Esophagus squamous epithelium (tissue), 5 donors: ENCODE measurements at places on chromosomes 1 and 21.

- no peak for DNase-seq
Measured at GRCh38 chr1:242788771-242789170, 264.3 kb upstream of the PLD5 start.

DNA sequence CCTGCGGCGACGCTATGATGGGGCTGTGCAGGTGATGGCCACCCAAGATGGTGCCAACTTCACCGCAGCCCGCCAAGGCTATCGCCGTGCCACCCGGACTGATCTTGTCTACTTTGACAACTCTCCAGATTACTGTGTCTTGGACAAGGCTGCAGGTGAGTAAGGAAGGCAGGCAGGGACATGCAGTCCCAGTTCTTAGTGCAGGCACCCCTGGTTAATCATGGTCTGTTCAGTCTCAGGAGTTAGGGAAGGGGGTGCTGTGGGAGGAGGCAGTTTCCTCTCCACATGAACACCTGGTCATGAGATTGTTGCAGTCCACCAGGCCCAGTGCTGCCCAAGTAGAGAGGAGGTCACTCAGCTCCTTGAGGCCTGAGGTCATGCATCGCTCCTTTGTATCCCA is 8.5 kb downstream of the WNT2B start:
- DNase-seq = no peak

- no peak for DNase-seq
Measured at GRCh38 chr1:206951318-206952100, 5.2 kb upstream of the PIGR start.

- DNase-seq = no peak
Measured at GRCh38 chr1:18820791-18821641, 38.4 kb downstream of the TAS1R2 start.

DNA sequence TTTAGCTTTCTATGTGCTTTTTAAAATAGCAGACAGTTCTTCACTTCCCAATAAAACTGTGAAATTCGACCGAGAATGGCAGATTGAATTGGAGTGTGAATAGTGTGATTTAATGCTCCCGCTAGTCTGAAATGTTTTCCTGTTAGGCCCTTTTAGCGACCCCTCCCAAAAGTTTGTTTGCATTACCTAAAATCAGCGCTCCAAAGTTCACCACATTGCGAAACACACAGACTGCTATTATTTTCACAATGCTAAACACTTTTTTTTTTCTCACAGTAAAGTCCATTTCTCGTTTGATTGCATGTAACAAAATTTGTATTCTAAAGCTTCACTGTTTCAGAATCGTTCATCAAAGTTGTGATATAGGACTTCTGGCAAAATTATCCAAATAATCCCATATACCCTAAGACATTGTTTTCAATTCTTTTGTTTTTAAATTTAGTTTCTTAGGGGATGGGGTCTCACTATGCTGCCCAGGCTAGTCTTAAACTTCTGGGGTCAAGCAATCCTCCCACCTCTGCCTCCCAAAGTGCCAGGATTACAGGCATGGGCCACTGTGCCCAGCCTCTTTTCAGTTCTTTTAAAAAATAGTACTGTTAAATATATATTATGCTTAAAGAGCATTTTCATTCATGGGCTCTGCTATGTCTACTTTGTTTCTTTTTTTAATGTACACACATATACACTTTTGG is 76.5 kb upstream of the USH2A start:
- no peak for DNase-seq

DNA sequence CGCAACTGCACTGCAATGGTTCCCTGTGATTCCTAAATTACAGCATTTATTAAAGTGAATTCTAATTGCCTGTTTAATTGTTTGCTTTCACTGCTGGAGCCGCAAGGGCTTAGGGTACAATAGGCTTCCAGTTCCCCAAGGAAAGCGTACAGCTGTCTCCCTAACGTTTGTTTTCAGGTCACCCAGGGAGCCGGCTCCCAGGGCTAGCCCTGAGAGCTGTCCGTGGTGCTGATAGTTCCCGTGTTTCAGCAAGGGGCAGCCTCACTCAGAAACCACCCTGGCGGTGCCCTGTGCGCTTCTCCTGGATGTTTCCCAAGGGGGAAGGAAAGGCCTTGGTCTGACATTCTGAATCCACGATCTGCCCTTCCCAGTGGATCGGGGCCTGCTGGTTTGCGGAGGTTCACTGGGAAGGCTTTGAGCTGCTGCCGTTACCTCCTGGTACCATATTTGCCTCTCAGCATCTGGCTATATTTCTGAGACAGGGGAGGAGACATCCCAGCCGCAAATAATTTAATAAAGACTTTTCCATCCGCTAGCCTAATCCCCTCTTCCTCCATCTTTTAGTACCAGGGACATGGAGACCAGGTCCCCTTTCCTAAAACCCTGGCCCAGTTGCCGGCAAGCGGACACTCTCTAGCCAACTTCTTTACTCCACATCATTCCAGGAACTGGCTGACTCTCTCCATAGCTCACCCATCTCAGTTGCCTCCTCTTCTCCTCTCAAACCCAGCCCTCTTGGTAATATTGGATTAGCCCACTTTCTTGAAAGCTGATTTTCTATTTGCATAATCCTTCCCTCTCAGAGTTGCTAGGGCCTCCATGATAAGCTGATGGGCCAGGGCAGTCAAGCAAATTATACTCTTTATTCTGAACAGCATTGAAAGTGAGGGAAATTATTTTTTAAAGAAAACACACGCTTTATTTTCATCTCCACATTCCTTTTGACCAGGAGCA is 149.0 kb downstream of the IGSF21 start:
- DNase-seq = no peak

GRCh38 chr21:37241426-37241825 is 25.7 kb downstream of the VPS26C start:
- DNase-seq = no peak

DNA sequence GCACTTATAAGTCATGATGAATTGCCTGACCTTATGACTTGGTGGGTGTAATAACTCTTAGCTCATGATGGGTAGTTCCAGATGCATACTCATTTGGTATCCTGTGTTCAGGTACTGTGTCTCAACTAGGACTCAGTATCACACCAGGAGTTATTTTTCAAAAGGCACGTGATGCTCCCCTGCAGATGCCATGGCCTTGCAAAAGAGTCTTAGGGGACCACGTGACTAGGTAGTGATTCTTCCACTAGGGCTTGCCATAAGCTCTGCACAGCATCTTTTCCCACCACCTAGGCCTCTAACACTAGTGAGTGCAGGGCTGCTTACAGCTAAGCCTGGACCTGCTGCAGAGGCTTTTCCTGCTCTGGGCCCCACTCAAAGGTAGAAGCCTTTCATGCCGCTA is 3.9 kb upstream of the FCAMR start:
- DNase-seq = no peak

DNA sequence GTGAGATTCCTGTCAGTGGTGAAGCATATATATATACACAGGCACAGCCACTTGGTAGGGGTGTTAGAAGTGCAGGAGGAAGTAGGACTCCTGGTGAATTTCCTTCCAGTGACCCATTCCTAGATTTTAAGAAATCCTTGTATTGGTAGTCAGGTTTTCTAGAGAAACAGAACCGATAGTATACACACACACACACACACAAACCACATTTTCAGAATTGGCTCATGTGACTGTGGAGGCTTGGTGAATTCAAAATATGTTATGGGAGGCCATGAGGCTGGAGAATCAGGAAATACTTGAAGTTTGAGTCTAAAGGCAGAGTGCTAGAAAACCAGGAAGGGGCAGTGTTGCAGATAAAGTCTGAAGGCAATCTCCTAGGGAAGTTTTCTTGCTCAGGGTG is 114.2 kb downstream of the FCRL5 start:
- DNase-seq = no peak

GRCh38 chr1:80153762-80154161 is 1147.2 kb upstream of the ADGRL4 start:
- no peak for DNase-seq

DNA sequence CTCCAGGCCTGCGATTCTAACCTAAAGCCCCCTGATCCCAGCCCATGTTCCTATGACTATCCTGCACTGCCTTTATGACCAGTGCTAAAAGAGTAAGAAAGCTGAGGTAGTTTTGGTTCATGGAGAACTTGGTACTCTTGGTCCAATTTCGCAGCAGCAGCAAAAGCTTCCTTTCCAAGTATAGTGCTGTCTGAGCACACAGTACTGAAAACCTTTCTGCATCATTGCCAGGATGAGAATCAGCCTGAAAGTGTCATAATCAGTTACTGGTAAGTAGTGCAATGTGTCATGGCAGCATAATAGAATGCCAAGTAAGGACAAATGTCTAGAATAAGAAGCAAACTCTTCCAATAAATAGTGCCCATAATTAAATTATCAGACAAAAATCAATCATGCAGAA is 889.6 kb upstream of the ADGRL4 start:
- DNase-seq = no peak
